ELR (cell line): ENCODE measurements at places on chromosomes 12 and 14.

- DNase-seq = no peak
These were observed 183.9 kb upstream of the PWP1 start for GRCh38 chr12:107501681-107502080.

GRCh38 chr14:105588236-105588860 lies 62.0 kb downstream of the TMEM121 start:
- DNase-seq = no peak

GRCh38 chr12:105083031-105083430 lies 1.2 kb downstream of the ALDH1L2 start:
- peak; percentile 15 for DNase-seq

GRCh38 chr14:72833174-72833573 lies 60.7 kb downstream of the DPF3 start:
- DNase-seq = no peak

GRCh38 chr12:3905664-3906063 lies 32.5 kb upstream of the PARP11 start:
- DNase-seq = no peak

DNA sequence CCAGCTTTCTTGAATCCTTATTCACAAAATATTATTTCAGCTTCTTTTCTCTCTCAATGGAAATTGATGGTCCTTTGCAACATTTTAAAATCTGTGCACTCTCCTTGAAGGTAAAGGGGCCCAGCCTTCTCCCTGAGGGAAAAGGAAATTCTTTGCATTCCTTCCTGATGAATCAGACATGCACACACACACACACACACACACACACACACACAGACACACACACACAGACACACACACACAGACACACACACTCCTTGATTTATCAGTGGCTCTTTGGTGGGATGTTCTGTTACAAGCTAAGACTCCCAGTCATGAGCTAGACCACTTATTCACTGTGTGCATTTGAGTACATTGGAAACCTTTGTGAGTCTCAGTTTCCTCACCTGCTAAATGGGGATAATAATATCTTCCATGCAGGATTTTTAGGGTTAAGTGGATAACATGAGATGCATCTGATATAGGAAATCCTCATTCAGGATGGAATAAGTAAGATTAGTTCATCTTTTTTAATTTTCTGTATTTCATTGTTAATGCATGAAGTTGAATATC lies 45.1 kb upstream of the HMGA2 start:
- DNase-seq = peak; percentile 82

GRCh38 chr12:52630599-52631200 lies 12.3 kb upstream of the KRT73 start:
- no peak for DNase-seq

DNA sequence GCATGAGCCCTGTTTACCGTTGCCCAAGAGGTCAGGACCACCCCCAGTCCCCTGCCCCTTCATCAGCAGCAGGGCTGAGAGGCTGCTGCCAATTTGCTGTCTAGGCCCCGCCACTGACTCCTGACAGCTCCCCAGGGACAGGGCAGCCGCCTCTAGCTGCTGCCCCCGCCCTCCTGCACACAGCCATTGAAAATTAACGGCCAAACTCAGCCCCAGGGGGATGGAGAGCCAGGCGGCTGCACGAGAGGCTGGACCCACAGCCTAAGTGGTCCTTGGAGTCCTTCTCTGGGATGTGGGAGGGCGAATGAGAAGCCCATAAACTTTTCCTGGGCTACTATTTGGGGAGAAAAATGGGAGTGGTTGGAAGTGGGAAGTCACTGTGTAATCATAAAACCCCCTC lies 4.6 kb downstream of the FOXN4 start:
- DNase-seq = no peak

DNA sequence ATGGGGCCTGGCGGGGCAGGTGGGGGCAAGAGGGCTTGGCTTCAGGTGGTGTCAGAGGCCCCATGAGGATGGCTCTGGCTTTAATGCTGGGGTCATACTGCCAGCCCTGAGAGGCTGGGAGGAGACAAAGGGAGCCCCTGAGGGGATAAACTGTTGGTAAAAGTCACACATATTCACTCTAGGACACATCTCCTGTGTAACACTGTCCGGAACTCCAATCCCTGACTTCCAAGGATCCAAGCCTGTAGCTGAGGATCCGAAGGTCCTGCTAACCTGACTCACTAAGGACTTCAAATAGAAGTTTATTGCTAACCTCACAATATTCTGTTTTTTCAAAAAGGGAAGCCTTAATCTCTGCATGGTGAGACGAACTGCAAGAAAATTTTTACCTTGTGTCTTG lies 39.2 kb upstream of the GPR68 start:
- DNase-seq = peak; percentile 55

- peak; percentile 7 for DNase-seq
These were observed 21.7 kb upstream of the NUP107 start for GRCh38 chr12:68665016-68665569.

GRCh38 chr12:58920102-58920960 lies at the start of gene LRIG3:
LRIG3 (minus strand) TSS chr12:58920504; CDS start chr12:58920235, 269 bp downstream.
- DNase-seq = peak; percentile 91

DNA sequence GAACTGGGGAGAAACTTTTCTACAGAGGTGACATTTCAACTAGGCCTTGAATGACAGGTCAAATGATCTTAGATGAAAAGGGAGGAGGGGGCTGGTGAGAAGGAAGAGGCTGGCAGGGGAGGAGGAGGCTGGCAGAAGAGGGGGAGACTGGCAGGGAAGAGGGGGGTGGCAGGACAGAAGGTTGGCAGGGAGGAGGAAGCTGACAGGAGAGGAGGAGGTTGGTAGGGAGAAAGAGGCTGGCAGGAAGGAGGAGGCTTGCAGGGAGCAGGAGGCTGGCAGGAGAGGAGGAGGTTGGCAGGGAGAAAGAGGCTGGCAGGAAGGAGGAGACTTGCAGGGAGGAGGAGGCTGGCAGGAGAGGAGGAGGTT lies 63.4 kb upstream of the PPP4R3A start:
- DNase-seq = no peak

DNA sequence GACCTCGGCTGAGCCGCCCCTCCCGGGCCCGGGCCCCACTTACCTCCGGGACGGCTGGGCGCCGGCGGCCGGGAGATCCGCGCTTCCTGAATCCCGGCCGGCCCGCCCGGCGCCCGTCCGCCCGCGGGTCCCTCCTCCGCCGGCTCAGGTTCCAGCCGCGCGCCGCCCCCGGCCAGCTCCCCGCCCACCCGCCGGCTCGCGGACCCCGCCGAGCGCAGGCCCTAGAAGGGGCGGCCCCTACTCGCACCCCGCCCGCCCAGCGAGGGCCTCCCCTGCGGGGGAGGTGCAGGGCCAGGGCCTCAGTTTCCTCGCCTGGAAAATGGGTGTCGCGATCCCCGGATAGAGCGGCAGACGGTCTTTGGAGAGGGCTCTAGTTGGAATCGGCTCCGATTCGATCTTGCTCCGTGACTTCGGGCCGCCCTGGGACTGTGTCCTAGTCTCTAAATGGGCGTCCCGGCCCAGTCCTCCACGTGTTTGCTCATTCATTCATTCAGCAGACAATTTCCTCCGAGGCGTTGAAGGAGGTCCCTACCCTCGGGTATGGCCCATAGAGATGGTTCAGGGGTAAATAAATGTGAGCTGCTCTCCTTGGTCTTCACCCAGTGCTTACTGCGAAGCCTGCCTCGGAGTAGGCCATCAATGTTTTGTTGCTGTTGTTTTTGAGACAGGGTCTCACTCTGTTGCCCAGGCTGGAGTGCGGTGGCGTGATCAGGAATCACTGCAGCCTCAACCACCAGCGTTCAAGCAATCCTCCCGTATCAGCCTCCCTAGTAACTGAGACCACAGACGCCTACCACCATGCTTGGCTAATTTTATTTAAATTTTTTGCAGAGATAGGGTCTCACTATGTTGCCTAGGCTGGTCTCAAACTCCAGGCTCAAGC lies at the start of gene TRPV4:
Gene TRPV4, minus strand, starts transcription at position 92 of the 883 bp plus-strand sequence. CDS start 18,602 bp downstream, outside the sequence.
- peak; percentile 32 for DNase-seq

GRCh38 chr12:122051231-122051876 lies 27.2 kb upstream of the MLXIP start:
- no peak for DNase-seq

GRCh38 chr12:51424662-51425539 lies at the start of gene SLC4A8:
SLC4A8 (plus strand) TSS chr12:51424831; CDS start chr12:51424988, 157 bp downstream.
- peak; percentile 94 for DNase-seq

- DNase-seq = no peak
These were observed 29.0 kb downstream of the NRDE2 start for GRCh38 chr14:90302529-90303303.

DNA sequence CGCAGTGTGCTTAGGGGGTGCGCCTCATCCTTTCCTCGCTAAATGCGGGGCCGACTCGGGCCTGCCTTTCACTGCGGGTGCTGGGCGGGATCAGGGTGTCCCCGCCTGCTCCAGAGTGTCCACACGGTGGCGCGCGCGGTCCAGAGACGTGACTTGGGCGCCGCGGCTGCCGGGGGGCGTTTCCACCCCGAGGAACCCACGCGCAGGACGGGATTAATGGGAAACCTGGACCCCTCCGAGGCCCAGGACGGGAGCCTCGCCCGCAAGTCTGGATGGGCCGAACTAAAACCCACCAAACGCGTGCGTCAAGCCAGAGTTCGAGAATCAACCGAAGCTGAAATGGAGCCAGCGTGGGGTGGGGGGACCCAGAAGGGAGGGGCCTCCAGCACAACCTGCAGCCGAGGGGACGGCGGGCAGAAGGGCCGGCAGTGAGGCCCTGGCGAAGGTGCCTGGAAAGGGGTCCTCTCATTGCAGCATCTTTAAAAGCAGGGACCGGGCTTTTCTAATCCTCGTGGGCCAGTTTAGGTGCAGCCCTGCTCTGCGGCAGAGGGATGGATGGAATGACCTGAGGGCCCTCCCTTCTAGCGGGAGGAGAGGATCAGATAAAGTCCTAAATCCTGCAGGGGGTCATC lies 93.3 kb downstream of the NINJ2 start:
- peak; percentile 91 for DNase-seq

DNA sequence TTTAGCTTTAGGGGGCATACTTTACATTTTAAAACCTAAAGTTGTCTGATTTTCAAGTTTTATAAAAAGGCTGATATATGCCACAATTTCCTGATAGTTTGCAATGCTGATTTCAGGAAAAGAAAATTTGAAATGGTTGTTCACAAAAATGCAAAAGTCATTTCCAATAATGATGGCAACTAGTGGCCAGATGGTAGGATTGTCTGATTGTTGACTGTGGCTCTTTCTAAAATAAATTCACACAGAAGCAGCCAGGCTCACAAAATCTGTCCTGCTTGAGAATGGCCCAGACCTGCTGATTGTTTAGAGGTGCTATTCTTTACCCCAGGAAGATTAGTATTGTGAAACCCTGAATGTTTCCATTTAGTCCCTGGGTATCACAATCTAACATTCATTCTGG lies 220.3 kb downstream of the NELL2 start:
- DNase-seq = no peak

DNA sequence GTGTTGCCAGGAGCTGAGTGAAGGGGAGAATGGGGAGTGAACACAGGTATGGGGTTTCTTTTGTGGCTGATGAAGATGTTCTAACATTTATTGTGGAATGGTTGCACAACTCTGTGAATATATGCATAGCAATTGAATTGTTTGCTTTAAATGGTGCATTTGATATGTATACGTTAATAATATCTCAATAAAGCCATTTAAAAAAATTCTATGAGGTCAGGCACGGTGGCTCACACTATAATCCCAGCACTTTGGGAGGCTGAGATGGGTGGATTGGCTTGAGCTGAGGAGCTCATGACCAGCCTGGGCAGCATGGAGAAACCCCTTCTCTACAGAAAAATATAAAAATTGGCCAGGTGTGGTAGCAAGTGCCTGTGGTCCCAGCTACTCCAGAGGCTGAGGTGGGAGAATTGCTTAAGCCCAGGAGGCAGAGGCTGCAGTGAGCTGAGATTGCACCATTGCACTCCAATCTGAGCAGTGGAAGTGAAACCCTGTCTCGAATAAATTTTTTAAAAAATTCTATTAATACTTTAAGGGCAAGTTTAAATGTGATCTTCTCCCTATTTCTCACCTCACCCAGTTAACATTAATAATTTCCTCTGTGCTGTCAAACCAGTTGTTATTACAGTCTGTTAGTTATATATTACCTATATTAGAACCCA lies 65.3 kb downstream of the DENND5B start:
- no peak for DNase-seq

- no peak for DNase-seq
These were observed 5.4 kb downstream of the G2E3 start for GRCh38 chr14:30564235-30564867.

DNA sequence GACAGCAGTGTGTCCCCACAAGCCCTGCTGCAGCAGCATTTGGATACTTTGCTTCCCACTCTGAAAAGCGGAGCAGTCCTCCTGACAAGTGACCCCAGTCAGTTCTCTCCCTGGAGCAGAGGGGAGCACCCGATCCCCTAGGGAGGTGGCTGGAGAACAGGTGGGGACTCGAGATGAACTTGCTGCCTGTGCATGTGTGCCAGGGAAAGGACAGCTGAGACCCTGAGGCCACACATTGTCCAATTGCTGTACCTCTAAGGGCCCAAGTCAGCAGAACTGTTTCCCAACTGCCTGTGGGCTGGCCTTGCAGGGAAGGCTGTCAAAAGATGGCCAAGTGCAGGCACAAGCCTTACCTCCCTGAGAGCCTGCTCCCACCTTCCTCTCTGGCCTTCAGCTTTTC lies 55.1 kb downstream of the IFT43 start:
- no peak for DNase-seq

GRCh38 chr12:55711786-55712553 lies 3.9 kb upstream of the BLOC1S1 start:
- no peak for DNase-seq

DNA sequence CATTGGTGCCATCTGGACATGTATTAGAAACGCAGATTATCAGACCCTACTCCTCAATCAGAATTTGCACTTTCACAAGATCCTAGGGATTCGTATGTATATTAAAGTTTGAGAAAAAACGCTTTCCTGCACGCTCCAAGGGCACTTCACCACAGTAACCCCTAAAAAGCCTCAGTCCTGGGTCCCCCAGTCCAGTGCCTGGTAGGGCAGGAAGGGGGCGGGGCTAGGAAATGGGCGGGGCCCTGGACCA lies 369 bp downstream of the DEPDC4 start:
- no peak for DNase-seq

DNA sequence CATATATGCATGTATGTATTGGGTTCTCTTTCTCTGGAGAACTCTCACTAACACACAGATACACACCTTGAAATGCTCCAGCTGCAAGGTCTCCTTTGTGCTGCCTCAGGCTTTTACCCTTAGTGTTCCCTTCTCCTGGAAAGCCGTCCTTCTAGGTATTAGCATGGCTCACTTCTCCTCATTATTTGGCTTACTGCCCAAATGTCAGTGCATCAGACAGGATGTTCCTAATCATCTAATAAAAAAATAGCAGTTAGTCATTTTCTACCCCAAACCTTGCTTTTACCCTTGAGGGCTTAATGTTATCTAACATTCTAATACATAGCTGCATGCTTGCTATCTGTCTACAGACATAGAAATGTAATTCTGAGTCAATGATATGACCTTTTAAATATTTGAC lies 109.0 kb upstream of the SLC16A7 start:
- peak; percentile 12 for DNase-seq

GRCh38 chr12:56297400-56297799 lies 2.7 kb downstream of the CS start:
- no peak for DNase-seq

DNA sequence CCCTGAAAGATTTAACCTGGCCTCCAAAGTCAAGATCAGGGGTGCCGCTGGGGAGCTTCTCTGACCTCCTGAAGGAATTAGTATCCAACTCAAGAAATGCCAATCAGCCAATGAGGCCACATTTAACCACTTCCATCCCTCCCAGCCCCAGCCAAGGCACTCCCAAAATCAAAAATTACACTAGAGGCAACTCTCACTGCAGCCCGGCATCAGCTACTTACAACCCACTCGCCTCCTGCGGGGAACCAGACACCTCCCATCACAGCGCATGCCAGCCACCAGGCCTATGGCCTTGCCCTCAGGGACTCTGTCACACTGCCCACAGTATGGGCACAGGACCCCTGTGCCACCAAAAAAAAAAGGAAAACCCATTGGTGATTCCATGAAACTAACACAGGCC lies 62.3 kb upstream of the DDX11 start:
- DNase-seq = no peak
